ENCODE measurements at places on chromosomes 16 and 17.

DNA sequence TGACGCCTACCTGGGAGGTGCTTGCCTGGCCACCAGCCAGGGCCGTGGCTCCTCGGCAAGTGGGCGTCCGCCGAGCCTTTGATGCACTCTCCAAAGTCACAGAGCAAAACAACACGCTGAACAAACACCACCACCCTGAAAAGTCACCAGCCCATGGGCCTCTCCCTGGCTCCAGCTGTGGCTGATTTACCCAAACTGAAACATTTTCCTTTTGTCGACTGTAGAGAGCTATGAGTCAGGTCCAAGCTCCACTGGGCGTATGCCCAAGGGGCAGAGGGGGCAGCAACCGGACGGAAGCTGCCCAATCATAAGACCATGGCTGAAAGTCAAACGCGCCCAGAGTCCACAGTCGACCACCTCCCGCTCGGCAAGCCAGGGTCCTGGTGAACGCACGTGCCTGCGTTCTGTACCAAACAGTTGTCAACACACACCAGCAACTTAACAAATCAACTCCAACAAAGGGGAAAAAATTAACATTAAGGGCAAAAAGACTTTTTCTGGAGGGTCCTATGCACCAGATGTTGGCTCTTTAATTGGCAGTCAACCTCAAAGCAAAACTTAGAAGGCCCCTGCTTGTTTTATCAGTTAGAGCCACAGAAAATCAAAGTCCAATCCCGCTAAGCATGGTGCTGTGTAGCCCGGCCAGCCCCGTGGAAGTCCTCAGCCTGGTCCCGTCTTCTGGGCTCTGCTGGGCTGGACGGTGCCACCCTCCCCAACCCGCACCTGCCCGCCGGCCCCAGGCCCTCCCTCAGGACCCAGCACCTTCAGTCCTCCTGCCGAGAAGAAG is 47.3 kb downstream of the TBC1D16 start:
- DNase-seq: no peak

DNA sequence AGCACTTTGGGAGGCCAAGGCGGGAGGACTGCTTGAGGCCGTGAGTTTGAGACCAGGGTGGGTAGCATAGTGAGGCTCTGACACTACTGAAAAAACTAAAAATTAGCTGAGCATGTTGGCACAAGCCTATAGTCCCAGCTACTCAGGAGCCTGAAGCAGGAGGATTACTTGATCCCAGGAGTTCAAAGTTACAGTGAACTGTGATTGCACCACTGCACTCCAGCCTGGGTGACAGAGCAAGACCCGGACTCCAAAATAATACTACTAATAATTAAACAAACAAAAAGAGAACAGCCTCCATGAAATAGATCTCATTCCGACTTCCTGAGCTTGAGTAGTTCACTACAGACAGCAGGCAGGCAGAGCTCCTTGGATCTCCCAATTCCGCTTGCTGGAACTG is 2.7 kb upstream of the RBBP6 start:
- DNase-seq: no peak

GRCh38 chr16:85902366-85903155 is 3.6 kb downstream of the IRF8 start:
- DNase-seq: peak; percentile 45

DNA sequence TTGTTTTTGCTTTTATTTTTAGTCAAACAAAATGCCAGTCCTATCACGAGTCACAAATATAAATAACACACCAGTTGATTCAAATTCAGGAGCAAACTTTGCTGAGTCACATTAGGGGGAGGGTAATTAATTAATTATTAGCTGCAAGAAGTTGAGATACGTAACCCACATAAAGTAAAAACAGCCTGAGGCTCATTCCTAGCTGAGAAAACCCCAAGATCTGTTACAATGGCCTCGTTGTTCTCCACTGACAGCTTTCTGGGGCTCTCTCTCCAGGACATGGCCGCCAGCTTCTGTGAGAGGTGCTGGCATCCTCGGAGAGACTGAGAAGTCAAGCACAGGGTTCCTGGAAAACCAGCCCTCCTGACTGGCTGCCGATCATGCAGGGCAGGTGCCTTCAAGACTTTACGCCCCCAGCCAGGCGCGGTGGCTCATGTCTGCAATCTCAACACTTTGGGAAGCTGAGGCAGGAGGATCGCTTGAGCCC is 11.1 kb downstream of the RAB40B start:
- DNase-seq: no peak

GRCh38 chr17:42519546-42520491 is 16.2 kb upstream of the NAGLU start:
- no peak for DNase-seq

DNA sequence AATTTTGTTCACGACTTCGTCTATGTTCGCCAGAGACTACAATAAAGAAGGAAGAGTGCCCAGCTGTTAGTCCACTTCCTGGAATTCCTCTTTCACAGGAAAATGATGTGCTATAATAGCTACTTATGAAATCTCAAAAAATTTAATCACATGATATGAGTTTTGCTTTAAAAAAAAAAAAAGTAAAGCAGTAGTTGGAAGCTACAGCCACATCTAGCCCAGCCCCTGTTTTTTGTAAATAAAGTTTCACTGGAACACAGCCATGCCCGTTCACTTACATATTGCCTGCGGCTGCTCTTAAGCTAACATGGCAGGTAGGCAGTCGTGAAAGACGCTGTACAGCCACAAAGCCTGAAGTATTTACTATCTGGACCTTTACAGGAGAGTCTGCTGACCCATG is 15.3 kb downstream of the VPS53 start:
- DNase-seq: no peak

GRCh38 chr17:17380145-17380925 is 77.2 kb downstream of the NT5M start:
- DNase-seq: no peak

DNA sequence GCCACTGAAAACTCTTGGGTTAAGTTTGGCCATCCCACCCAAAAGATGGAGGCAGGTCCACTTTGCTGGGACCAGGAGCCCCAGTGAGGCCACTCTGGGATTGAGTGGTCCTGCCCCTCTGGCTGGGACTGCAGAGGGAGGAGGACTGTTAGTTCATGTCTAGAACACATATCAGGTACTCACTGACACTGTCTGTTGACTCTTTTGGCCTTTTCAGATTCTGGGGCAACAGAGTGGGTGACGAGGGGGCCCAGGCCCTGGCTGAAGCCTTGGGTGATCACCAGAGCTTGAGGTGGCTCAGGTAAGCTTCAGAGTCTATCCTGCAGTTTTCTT is 19.5 kb upstream of the CYLD start:
- DNase-seq: no peak

- DNase-seq: no peak
These were observed 8.5 kb upstream of the PDP2 start for GRCh38 chr16:66871840-66872239.

DNA sequence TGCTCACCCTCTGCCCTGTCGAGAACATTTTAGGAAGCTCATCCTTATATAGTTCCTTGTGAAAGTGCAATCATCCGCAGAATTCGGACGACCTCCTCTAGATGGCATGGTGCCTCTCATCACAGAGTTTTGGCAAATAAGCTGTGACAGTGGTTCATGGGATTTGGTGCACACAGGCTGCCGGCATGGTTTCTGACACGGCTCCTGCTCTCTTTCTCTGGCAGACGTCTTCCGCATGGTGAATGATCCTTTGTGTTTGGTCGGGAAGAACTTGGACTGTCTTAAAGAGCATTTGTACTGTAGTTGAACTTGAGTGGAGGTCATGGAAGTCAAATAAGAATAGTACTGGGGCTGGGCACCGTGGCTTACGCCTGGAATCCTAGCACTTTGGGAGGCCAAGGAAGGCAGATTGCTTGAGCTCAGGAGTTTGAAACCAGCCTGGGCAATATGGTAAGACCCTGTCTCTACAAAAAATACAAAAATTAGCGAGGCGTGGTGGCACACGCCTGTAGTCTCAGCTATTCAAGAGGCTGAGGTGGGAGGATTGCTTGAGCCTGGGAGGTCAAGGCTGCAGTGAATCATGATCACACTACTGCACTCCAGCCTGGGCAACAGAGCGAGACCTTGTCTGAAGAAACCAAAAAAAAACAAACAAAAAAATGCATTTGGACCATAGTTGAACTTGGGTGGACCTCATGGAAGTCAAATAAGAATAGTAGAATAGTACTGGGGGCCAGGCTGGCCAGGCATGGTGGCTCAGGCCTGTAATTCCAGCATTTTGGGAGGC is 34.7 kb upstream of the NAT9 start:
- DNase-seq: no peak

DNA sequence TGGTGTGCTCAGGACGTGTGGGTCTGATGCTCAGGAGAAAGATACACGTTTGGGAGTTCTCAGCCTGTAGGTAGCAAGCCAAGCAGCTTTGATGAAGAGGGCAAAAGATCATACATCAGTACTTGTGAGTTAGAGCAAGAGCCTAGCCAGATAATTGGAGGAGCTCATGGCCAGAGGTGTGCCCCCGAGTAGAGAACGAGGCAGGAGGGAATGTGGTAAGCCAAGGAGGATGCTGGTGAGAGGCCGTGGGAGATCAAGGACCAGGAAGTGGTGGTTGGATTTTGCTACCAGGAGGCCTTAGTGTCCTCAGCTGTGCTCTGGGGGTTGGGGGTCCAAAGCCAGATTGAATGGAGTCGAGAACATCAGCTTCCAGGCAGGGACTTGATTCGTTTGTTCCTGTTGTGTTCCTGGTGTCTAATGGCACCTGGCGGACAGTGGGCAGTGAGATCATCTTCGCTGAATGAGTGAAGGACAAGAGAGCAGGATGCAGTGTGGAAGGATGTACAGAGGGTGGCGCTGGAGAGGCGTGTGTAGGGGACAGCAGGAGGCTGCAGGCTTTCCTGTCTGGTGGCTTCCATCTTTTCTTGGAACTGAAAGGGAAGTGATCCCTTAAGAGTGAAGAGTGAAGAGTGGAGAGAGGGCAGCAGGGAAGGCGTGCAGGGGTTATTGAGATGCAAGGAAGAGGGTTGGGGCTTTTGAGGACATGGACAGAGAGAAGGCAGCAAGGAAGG is 11.6 kb downstream of the FBXL19 start:
- DNase-seq: no peak

- DNase-seq: peak; percentile 14
These were observed 43.9 kb downstream of the CHD9 start for GRCh38 chr16:53098526-53099317.

- DNase-seq: no peak
These were observed 147.6 kb upstream of the MPHOSPH6 start for GRCh38 chr16:82317411-82318167.

DNA sequence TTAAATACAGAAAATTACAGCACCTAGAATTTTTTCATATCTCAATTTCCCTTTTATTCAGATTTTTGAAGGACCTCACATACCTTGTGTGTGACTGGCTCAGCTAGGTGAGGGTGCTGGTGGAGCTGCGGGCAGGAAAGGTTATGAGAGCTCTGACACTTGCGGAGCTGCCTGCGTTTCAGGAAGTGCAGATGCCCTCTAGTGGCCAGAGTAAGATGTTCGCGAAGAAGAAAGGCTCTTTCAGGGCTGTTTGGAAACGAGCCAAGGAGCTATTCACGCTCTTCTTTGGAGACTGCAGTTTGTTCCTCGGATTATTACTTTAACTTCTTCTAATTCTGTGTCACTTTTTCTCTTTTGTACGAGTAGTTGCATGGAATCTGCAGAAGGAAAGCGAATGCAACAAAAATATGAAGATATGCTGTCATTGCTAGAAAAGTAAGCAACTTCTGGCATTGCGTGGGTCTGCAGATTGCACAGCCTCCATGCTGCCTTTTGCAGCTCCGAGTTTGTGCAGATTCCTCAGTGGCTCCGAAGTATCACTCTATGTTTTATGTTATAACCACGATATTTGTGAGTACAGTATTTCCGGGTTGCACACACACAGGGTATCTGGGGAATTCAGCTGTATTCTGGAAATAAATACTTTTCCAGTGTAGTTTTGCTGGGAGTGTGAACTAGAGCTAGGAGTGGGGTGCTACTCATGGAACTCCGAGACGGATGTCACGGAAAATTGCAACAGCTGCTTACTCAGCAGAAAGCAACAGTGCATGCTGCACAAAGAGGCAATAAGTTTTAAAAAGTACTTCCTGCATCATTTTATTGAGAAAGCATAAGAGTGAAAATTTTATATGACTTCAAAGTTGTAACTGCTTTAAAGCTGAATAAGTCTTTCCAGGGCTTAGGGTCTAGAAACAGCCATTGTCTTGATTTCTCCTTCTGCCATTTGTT is 46.3 kb downstream of the DNAH9 start:
- peak; percentile 9 for DNase-seq

- DNase-seq: no peak
These were observed 573 bp downstream of the CDT1 start for GRCh38 chr16:88804173-88804551.

- no peak for DNase-seq
These were observed at the start of gene ANKRD13B for GRCh38 chr17:29592850-29593551. Gene ANKRD13B (plus strand): TSS chr17:29593132. CDS start chr17:29593622, 490 bp downstream.

DNA sequence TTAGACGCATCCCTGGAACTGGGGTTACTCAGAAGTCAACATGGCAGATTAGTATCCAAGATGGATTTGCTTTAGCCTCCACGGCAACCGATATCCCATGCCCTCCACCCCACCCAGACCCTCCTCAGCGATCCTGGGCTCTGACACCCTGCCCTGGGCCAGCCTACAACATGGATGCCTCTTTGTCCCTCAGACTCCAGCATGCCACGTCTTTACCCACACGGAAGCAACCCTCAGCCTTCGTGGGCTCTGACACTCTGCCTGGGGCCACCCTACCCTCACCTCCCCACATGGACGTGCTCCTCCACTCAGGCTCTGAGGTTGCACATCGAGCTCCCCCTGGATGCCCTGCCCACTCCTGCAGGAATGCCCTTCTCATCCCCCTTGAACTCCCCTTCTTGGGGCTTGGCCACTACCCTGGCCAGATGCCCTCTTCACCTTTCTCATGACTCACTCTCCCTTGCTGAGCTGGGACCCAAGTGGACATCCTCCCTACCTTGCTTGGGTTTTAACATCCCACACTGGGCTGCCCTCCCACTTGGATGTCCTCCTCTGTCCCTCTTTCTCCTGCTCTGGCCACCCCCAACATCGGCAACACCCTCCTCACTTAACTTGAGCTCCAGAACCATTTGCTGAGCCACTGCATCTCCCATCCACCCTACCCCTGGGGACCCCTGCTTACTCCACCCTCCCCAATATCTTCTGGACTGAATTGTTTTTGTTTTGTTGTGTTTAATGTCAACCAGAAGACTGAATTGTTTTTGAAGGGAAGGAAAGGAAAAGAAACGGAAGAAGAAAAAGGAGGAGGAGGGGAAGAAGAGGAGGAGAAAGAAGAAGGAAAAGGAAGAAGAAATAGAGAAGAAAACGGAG is 18.3 kb upstream of the TMEM92 start:
- no peak for DNase-seq

GRCh38 chr16:3171855-3172593 is 16.0 kb upstream of the OR1F1 start:
- DNase-seq: peak; percentile 59

DNA sequence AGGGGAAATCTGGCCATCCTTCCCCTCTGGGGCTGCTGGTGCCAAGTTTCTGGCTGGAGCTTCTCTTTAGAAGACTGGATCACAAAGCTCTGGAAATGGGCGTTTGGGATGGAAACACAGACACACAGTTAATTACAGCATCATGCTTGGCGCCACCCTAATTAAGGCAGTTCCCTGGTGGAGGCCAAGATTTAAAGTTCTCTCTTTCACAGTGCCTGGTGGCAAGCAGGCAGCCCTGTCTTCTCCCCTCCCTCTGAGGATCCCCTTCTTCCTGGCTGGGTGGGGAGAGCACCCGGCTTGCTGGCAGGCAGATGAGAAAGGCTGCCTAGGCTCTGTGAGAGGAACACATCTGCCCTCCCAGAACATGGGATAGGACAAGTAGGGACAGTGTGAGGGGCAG is 59.0 kb upstream of the NKD1 start:
- no peak for DNase-seq

GRCh38 chr17:73604476-73604875 is 39.8 kb downstream of the SDK2 start:
- no peak for DNase-seq
